ENCODE measurements at places on chromosomes 6 and 20.

GRCh38 chr6:11975353-11975977, 36.6 kb upstream of the HIVEP1 start:
- no peak for DNase-seq

DNA sequence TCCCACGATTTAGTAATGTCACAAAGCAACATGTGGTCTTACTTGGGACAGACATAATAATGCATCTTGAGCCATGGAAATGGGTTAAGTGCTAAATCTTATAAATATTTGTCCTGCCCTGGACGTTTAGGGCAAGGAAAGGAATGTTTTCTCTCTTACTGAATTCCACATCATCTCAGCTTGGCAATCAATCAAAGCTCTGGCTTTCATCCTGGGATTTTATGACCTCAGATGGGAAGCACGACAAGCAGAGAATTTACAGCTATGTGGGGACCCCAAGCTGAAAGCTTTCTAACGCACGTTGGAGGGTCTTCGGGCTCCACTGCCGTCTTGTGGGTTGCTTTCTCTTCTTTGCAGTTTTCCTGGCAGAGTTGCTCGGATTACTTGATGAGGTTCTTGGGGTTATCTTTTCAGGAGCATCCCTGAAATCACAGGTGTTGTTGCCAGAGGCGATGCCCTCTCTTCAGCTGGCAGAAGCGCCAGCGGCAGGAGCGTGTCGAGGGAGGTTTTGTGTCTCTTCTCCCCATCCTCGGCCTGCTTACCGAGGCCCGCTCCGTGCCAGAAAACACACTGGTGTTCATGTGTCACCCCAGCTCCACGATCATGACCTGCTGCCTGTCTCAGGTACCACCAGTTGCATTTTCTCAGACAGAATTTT, 73.4 kb upstream of the FRMD1 start:
- no peak for DNase-seq

DNA sequence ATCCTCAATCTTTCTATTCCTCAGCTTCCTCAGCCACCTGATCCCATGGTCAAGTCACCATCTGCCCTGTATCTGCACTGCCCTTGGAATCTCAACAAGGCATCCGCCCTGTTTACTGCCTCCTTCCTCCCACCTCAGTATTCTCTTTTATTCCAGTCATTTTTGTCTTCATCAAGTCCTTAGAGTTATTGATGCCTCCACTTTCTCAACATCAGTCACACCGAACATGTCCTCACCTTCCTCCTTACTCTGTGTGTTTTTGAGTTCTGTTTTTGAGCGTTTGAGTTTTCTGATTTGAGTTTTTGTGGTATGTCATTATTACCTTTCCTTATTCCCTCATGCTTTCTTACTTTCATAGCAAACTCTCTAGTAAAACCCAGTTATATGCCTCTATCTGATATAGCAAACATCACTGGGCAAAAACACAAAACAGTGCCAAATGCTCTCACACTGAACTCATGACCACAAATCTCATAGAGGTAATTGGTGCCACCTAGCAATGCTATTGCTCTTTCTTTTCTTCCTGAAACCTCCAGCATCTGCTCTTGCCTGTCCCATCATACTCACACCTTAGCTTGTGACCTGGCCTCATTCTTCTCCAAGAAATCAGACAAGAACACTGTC, 11.8 kb upstream of the GNRH2 start:
- DNase-seq: no peak

- no peak for DNase-seq
Measured at GRCh38 chr6:87066449-87067333, 28.2 kb downstream of the CGA start.

GRCh38 chr6:149247385-149247763, 70.1 kb upstream of the TAB2 start:
- DNase-seq: no peak

DNA sequence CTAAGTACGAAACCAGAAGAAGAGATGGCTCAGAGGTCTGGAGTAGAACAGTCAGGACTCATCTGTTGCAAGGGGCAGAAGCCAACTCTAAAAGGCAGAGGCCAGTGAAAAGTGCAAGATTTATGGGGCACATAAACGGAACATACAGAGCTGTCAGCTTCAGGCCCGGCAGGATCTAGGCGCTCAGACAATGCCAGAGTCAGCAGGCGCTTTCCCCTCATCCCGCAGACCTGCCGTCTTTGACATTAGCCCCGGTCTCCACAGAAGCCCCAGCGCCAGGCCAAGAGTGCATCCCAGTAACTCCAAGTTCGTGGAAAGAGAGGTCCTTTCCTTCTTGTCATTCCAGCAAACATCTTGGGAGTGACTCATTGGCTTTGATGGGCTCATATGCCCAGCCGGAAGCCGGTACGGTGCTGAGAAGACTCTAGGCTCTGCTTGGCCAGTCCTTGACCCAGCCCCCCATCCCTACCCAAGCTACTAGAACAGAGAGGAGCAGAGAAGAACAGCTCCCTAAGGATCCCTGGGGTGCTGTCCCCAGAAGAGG, 260.9 kb downstream of the TAF4 start:
- DNase-seq: peak; percentile 9

GRCh38 chr6:93139408-93140081, 279.8 kb downstream of the EPHA7 start:
- no peak for DNase-seq

- no peak for DNase-seq
Measured at GRCh38 chr6:165562421-165563090, 100.5 kb downstream of the PDE10A start.

GRCh38 chr20:20823476-20823881, 111.0 kb upstream of the RALGAPA2 start:
- no peak for DNase-seq

- DNase-seq: no peak
Measured at GRCh38 chr6:14165091-14165490, 47.5 kb downstream of the CD83 start.

DNA sequence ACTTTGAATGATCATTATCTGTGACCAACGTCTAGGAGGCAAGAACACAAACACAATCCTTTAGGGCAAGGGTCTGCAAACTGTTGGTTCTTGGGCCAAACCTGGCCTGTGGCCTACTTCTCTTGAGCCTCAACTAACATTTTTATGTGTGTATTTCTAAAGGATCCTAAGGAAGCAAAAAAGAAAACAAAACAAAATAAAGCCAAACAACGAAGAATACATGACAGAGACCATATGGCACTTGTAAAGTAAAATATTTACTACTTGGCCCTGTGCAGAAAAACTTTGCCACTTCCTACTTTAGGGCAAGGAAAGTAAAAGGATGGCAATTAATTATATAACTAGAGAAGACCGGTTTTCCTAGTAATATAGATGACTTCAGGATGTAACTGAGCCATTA, 1056.2 kb downstream of the EPHA7 start:
- DNase-seq: no peak

- DNase-seq: no peak
Measured at GRCh38 chr6:5373430-5373829, 112.1 kb downstream of the FARS2 start.

- peak; percentile 50 for DNase-seq
Measured at GRCh38 chr20:52972190-52972937, at the start of gene TSHZ2. TSS of gene TSHZ2 (plus strand) at chr20:52972358. CDS start at chr20:52973294, 936 bp downstream.

GRCh38 chr20:33391722-33392415, 9.4 kb downstream of the CDK5RAP1 start:
- no peak for DNase-seq

- peak; percentile 76 for DNase-seq
Measured at GRCh38 chr6:41427642-41428335, 92.4 kb downstream of the NCR2 start.

DNA sequence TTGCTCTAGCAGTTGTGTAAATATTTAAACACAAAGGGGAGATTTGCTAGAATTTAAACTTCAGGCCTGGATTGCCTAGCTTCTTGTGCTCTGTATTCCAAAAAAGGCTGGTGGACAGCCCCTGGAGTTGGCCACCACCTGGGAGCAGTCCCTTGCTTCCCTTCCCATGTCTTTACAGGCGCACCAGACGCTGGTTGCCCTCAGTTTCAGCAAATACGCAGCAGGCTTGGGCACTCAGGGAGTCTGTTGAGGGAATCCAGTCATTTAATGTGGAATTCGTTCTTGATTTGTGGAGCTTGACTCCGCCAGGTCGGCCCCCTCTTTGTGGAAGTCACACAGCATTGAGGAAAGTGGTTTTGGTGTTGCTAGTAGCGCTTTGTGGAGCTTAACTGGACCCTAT, 156.8 kb downstream of the DTNBP1 start:
- DNase-seq: no peak

DNA sequence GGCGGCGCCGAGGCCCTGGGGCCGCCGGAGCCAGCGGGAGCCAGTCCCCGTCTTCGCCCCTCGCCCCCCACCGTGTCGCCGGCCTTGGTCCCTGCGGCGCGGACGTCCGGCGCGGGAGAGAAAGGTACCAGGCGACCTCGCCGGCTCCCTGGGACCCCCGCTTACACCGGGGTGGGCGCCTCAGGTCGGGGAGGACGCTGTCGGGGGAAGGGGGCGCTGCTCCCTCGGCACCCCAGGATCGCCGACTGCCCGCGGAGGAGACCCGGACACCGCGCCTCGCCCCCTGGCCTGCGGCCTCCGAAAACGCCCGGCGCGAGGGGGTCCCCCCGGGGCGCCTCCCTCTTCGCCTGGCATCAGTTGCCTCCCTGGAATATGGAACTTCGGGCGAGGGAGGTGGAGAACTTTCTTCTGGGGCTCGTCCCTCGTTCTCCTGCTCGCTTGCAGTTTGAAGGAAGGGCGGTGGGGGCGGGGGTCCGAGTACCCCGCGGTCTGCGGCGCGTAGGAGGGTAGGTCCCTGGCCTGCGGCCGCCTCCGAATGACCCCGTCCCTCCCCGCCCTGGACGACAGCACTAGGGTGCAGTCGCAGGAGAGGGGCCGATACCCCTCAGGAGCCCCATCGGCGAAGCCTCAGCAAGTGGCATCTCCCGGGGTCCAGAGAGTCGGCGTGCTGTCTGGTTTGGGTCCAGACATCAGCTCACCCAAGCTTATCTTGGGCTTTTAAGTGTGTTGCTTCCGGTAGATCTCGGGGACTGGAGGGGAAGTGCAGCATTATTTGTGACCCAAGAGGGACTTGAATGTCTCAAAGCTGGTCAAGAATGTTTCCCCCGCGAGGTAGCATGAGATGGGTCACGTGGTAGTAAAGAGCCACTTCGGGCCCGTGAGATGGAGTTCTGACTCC, 549 bp downstream of the ANKRD6 start:
- DNase-seq: peak; percentile 51

DNA sequence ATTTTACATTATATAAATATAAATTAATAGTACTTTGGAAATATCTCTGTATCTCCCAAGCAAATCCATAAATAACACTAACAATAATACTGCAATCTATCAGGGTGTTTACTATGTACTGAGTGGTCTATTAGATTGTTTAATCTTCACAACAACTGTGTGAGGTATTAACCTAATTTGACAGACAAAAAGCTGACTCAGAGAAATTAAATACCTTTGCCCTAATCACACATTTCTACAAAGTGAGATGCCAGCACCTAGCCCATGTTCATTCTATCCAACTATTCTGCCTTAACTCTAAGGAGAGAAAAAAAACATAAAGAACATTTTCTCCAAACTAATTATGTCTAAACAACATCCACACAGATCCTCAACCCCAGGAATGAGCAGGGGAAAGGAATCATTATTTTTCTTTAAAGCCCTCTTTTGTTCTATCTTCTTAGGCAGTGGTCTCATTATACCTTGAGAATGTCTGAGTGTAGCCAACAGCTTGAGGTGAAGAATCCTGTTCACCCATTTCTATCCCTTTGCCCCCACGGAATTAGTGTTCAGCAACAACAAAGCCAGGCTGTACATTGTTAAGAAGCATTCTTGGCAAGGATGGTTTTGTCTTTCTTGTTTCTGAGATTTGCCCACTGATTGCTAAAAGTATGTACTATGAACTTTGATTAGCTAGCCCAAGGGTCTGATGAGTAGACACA, 42.7 kb downstream of the PRL start:
- no peak for DNase-seq

- DNase-seq: no peak
Measured at GRCh38 chr6:44377484-44377883, 10.0 kb upstream of the CDC5L start.

GRCh38 chr6:158654960-158655489, 5.2 kb downstream of the SYTL3 start:
- DNase-seq: no peak

DNA sequence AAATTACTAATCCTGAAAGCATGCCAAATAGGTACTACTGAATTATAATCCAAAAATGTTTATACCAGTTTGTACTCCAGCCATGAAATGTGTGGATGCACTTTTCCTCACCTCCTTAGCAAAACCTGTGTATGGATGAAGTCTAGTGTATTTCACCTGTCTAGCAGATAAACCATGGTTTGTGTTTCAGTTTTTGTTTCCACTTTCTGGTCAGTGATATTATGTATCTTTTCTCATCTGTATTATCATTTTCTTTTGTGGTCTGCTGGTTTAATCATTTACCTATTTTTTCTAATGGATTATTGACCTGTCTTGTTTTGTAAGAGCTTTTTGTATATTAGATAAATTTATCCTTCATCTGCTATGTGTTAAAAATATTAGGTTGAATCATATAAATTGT, 41.0 kb upstream of the TMEM217 start:
- no peak for DNase-seq

GRCh38 chr6:107056796-107057195, 28.8 kb downstream of the MTRES1 start:
- DNase-seq: no peak

DNA sequence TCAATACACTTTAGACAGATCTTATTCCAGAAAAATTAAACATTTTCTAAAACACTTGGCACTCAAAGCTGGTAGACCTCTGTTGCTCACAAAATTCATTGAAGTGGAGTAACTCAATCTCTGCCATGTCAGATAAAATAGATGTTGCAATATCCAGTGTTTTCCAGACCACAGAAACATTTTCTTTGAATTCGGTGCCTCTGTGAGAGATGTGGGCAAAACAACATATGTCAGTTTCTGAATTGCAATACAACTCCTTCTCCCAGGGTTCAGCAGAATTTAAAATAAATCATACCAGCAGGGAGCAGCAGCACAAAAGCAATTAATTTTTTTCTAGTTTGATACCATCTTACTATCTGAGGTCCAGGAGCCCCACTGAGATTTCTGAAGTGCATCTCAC, 11.3 kb upstream of the PKHD1 start:
- no peak for DNase-seq

DNA sequence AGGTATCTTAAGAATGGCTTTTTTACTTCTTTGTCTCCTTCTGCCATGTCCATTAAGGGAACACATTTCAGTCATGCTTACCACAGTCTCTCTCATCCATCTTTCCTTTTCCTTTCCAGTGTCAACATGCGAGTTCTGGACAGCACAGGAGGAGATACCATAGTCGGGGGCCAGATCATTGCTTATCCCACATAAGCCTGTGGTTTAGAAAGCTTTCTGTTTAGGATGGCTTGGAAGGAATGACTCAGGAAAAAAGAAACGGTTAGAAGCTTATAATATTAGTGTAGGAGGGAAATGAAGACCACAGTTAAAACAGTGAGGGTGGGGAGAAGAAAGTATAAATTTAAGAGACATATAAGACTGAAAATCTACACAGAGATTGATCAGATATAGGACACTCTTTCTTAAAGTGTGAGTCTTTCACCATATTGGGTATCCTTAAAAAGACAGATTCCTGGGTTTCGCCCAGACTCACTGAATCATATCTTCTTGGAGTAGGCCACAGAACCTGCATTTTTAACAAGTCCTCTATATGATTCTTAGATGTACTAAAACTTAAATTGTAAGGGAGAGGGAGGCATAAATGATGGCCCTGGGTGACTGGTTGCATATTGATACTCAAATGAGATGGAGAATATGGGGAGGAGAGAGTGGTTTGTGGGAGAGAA, 36.1 kb downstream of the DSE start:
- DNase-seq: no peak

GRCh38 chr6:14386263-14386662, 268.7 kb downstream of the CD83 start:
- DNase-seq: no peak

Measured in left ventricle myocardium superior (tissue), 1 donor.